ENCODE measurements at places on chromosomes 11 and 22.

DNA sequence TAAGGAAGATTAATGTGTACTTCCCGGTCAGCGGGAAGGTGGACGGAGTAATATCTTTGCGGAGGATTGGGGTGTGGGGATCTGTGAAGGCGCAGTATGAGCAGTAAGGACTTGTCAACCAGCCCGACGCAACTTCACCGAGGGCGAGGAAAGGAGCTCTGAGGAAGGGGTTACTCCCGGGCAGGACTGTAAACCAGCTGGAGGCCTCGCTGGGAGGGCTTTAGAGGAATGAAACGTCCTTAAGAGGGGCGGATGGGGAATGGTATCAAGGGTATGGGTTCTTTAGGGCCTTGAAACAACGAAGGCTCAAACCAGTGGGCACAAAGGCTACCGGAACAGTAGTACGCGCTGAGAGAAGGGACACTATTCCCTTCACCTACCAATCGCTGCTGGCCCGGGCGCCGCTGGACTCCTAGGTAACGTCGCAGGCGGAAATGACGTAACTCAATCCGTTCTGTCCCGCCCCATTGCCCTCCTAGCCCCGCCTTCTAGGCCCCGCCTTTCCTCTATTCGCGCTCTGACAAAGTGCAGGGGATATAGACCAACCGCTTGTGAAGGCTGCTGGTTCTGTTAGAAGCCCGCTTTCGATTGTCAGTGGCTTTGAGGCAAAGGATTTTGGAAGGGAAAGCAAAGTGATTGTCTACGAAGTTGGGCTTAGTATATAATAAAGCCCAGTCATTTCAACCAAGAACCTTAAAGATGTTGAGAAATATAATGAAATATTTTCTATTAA, at the start of gene C11orf65:
TSS of gene C11orf65 (minus strand) at position 439 of the 733 bp plus-strand sequence. CDS start 5,970 bp downstream, outside the sequence.
- peak; percentile 100 for ATAC-seq

DNA sequence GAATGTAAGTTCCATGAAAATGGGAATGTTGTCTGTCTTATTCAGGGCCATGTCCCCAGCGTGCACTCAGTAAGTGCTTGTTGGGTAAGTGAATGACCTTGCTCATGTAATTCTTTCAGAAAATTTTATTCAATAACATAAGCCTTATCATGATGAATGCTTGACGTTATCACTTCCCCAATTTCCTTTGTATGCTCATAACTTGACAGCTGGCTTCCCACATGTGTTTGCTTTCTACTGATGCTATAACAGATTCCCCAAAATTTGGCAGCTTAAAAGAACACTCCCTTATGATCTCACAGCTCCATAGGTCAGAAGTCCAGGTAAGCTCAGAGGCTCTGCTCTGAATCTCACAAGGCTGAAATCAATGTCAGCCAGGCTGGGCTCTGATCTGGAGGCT, 155.8 kb upstream of the POU2AF2 start:
- ATAC-seq = no peak

GRCh38 chr11:102513869-102514268, 16.7 kb downstream of the MMP7 start:
- no peak for ATAC-seq

- ATAC-seq = no peak
Observed at GRCh38 chr11:79116600-79116999, 324.2 kb downstream of the TENM4 start.

DNA sequence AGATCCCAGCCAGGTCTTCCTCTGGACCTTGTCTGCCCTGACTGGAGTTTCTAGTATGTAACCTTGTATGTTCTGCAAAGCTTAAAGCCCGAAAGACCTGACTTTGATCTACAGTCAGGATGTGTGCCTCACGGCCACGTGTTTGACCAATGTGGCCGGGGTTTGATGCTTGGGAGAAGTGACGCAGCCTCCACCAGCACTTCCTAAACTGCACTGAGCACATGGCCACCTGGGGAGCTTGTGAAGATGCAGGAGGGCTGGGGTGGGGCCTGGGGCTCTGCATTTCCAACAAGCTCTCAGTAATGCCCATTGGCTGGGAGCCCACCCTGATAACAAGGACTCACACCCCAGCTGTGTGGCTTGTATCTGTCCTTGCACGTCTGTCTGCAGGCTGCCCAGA, 53.2 kb downstream of the NAT10 start:
- no peak for ATAC-seq

All from gastroesophageal sphincter (tissue), 4 donors.